Left ventricle myocardium inferior (tissue), 1 donor: ENCODE measurements at places on chromosomes 7 and 10.

DNA sequence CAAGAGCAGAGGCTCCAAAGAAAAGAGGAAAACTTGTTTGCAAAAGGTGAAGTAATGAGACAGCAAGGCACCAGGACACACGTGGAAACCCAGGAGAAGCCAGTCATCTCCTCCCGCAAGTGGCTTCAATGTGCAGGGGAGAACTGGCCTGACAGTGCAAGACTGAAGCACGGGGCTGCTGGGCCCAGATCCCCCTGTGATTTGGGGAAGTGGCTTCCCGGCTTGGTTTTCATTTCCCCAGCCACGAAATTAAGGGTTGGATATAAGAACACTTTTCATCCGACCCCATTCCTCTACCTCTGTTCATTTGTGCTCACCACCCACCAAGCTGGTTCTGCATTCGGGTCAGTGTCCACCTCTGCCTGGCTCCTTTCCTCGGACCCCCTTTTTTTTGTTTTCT is 306.4 kb downstream of the FGFR2 start:
- no peak for DNase-seq

DNA sequence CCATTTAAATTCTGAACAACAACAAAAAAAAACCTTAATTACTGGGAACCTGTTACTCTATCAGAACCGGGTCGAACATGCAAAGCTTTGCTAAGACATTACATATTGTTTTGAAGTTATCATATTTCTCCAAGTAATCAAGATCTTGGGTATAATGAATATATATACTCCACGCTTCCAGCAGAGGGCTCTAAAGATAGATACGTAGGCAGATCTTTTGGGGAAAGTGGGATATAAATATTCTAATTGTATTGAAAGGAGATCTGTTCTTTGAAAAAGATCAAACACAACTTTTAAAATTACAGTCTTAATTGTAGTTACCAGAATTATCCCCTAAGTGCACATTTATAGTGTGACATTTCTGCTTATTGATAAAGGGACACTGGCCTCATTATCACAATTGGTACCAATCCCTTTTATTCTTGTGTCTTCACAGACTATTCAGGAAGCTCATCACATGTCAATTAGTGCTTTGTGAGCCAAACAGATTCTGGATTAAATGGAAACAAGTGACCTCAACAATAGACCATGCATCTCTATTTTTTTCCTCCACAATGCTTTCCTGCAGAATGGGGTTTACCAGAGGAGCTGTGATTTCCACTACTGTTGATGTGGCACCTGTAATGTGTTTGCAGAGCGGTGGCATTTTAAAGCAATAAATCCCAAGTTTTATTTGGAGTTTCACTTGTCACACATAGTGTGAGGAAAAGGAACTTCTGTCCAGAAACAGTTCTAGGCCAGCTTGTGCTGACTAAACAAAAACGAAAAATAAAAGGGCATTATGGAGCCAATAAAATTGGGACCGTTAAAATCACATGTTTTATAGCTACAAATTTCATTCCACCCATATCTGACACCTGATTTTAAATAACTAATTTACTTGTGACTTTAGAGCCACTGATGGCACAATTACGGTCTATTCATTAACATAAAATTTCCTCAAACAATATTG is 122.4 kb downstream of the CTTNBP2 start:
- DNase-seq: no peak

DNA sequence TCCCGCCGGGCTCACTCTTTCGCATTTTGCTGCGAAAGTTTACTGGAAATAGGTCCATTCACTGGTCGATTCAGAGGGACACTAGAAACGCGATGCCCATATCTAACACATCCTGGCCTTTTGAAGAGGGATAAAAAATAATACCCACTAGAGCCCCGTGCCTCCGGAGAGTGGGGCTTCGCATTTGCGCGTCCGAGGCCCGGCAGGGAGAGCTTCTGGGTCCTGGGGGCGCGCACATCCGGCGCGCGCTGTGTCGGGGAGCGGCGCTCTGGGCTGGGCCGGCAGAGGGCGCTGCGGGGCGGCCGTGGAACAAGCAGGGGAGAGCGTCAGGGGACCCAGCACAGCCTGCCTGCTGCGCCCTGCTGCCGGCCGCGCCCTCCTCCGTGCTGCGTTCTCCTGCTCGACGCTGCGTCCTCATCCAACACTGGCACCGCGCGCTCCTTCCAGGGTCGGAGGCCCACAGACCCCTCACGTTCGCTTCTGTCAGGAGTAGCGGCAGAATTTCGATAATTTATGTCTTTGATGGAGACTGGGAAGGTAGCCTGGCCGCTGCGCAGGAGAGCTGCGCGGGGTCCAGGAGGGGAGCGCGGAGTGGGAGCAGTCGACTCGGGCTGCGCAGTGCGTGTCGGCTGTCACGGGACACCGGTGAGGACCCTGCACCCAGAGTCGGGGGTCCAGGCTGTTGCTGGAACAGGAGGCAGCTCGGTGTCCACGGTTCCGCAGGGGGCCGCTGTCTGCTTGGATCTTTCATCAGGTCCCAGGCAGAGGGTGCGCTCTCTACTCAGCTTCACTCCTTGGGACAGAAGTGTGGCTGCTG is 41.5 kb upstream of the ZNF32 start:
- DNase-seq: peak; percentile 90

- DNase-seq: peak; percentile 40
Measured at GRCh38 chr7:74372511-74373111, 81.1 kb upstream of the GTF2IRD1 start.

- DNase-seq: no peak
Measured at GRCh38 chr10:43815181-43815885, 166.7 kb upstream of the ZNF32 start.

DNA sequence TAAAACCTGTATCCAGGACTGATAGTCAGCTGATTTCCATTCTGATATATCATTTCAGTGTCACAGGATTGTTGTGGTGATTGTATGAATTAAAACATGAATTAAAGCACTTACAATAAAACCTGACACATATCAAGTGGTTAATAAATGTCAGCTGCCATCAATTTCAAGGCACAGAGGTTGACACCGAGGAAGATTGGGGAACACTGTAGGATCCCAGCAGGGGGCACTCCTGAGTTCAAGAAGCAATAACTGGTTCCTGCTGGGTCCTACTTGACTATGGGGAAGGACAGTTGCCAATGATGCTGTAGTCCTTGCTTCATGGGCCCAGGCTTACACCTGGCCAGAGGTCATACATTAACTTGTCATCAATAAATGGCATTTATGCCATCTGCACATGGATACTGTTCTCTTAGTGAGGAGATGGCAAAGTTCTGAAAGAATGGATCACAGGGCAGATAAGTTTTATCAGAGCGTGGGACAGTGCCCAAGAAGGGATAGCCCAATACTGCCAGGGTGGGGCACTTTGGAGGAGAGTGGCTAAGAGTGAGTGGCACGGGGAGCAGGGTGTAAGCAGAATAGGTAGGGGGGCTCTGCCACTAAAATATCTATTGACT is 24.1 kb downstream of the FZD1 start:
- peak; percentile 29 for DNase-seq

GRCh38 chr10:17006631-17007417 is 122.8 kb downstream of the CUBN start:
- no peak for DNase-seq

DNA sequence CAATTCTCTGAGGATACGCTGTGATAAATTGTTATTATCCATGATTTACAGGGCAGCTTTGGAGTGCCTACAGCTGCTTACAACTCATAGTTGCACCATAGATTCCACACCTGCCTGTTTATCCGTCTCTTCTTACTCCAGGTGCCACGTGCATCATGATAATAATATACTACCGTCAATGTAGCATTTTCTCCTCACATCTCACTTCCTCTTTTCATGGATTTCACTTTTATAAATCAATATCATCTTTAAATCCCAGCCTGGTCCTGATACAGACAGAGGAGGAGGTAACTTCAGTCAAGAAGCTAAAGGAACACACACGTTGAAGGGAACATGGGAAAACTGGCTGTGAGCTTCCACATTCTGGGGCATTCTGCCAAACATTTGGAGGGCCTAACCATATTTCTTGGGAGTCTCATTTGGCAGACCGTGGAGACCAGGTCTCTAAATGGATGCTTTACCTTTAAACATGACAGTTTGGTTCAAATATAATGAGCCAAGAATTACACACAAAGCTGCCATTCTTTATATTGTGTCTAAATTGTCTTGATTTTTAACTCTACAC is 2.4 kb downstream of the CH25H start:
- DNase-seq: no peak
